ENCODE measurements at places on chromosomes 11 and 22. TPM values are rescaled to one million over a fixed set of nuclear protein-coding genes. Genes with fewer than 3 reads are reported as not detected.

DNA sequence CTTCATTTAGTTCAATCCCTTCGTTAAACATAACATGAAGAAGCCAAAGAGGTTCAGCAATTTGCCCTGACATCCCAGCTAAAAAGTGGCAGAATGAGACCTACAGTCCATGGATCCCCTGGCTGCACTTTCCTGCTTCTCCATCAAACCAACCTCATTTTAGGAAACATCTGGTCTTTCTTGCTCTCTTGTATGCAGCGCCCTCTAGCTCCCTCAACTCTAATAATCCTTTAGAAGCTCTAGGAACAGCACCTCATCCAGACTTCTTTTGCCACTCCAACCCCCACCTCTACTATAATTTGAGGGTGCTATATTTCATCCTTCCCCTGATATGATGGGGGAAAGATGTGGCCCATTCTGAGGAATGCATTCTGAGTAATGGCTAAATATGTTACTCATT, 7.4 kb downstream of the CNTF start:
- H3K27ac ChIP-seq, result no peak overlapping the region
- peaks cover 14% of the 10 kb centered on the region for H3K36me3 ChIP-seq
- no peak overlapping the region for H3K4me3 ChIP-seq
- no peak for DNase-seq
- H3K4me1 ChIP-seq, result peaks cover 10% of the 10 kb centered on the region

- H3K27me3 ChIP-seq, result no peaks in the 10 kb centered on the region
- peak overlapping the region; percentile 90 for H3K4me3 ChIP-seq
These were observed 1.3 kb downstream of the C11orf21 start for GRCh38 chr11:2300290-2300935.

- peak overlapping the region; percentile 92 for H3K27ac ChIP-seq
- H3K4me3 ChIP-seq, result peak overlapping the region; percentile 88
- peak; percentile 22 for DNase-seq
- H3K36me3 ChIP-seq, result no peaks in the 10 kb centered on the region
These were observed 1.6 kb downstream of the DIXDC1 start for GRCh38 chr11:111938687-111939160.

- H3K4me3 ChIP-seq, result no peak overlapping the region
- H3K4me1 ChIP-seq, result no peaks in the 10 kb centered on the region
- no peaks in the 10 kb centered on the region for H3K36me3 ChIP-seq
- no peak for DNase-seq
These were observed 145.5 kb upstream of the ANO3 start for GRCh38 chr11:26186389-26186788.

- H3K36me3 ChIP-seq, result no peaks in the 10 kb centered on the region
- no peak overlapping the region for H3K4me3 ChIP-seq
- H3K27me3 ChIP-seq, result peaks cover 8% of the 10 kb centered on the region
- no peak for DNase-seq
- H3K4me1 ChIP-seq, result no peaks in the 10 kb centered on the region
- no peak overlapping the region for H3K27ac ChIP-seq
These were observed 17.2 kb downstream of the SYNGR1 start for GRCh38 chr22:39367035-39367434.

DNA sequence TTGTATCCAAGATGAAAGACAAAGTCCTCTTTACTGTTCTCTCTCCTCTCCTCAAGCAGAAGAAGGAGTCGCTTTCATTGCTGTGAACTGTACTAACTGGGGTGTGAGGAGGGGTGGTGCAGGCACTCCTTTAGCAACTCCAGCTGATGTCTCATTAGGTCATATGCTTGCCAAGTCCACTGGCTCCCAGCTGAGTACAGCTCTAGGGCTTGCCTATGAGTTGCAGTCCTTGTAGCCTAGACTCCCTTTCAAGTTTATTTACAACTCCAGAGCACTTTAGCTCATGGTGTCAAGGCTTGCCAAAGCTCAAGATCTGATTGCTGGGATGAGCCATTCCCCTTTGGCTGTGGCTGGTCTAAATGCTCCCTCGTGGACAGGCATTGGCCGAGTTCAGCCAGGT, 55.1 kb upstream of the PDGFD start:
- H3K27me3 ChIP-seq, result no peaks in the 10 kb centered on the region
- H3K4me1 ChIP-seq, result no peaks in the 10 kb centered on the region
- H3K27ac ChIP-seq, result no peak overlapping the region
- no peaks in the 10 kb centered on the region for H3K36me3 ChIP-seq
- no peak overlapping the region for H3K4me3 ChIP-seq

DNA sequence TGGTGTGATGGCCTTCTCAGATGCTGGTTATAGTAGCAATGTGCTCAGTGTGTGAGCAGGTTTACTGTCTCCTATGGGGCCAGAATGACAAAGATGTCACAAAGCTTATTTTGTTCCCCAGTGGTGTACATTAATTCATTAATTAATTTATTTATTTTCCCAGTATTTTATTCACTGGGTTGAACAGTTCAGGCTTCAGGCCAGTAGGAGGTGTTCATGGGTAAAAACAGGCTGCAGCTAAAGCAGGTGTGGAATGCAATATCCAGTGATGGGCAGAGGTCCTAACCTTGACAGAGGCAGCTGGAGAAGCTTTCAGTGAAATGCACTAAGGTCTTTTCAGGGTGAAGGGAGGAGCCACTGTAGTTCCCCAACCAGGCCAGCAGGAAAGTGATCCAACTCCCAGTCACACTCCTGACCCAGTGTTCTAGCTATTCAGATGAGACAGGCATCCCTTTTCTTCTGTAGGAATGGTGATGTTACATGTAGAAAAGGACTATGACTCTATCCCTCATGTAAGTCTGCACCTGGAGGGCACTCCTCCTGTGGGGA, 7.8 kb upstream of the FANCF start:
- no peak overlapping the region for H3K27ac ChIP-seq
- H3K4me3 ChIP-seq, result no peak overlapping the region
- no peaks in the 10 kb centered on the region for H3K27me3 ChIP-seq

GRCh38 chr11:110571081-110571720, 141.0 kb downstream of the ARHGAP20 start:
- no peaks in the 10 kb centered on the region for H3K4me1 ChIP-seq
- no peak for DNase-seq
- no peaks in the 10 kb centered on the region for H3K36me3 ChIP-seq
- peaks cover 18% of the 10 kb centered on the region for H3K27me3 ChIP-seq

GRCh38 chr11:96340555-96340885, 2.5 kb downstream of the MAML2 start:
- peak overlapping the region; percentile 94 for H3K4me3 ChIP-seq
- peak overlapping the region; percentile 89 for H3K27ac ChIP-seq
- no peaks in the 10 kb centered on the region for H3K27me3 ChIP-seq
- H3K4me1 ChIP-seq, result peaks cover 72% of the 10 kb centered on the region
- H3K36me3 ChIP-seq, result peaks cover 14% of the 10 kb centered on the region

GRCh38 chr11:38672445-38672844, 2074.4 kb upstream of the RAG2 start:
- no peak for DNase-seq
- H3K36me3 ChIP-seq, result no peaks in the 10 kb centered on the region
- no peaks in the 10 kb centered on the region for H3K4me1 ChIP-seq

DNA sequence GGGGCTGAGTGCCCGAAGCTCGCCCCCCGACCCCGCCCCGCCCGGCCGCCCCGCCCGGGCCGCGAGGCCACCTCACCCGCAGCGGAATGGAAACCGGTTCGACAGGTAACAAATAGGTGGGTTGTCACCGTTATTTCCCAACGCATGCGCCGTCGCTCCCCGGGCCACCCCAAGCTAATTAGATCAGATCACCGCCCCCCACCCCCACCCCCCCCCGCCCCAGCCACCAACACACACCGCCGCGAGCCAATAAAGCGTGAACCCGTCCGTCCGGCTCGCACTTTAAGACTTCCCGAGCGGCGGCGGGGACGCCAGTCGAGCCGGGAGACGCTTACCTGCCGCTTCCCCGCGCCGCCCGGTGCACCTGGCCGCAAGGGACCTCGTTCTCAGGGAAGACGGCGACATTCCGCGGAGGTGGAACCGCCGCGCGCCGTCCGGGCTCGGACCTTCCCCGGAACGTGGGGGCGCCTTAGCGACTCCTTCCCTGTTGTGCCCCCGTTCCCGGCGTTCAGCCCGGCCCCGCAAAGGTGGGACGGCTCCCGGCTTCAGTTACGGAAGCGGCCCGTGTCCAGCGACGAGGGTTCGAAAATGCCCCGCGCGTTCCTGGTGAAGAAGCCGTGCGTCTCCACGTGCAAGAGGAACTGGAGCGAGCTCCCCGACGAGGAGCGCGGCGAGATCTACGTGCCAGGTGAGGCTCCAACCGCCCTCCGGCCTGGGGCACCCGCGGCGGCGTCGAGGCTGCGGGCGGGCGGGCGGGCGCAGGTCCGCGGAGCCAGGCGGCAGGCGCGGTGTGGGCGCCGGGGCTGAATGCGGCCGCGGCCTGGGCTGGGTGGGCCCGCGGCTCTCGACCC, at the start of gene OVOL1:
Gene OVOL1 (plus strand): TSS at position 278 of the 851 bp plus-strand sequence. CDS start 311 bp downstream, at position 589.
- H3K36me3 ChIP-seq, result no peaks in the 10 kb centered on the region
- H3K27me3 ChIP-seq, result peaks cover 53% of the 10 kb centered on the region
- H3K4me1 ChIP-seq, result peaks cover 32% of the 10 kb centered on the region
- no peak for DNase-seq
- H3K27ac ChIP-seq, result peak within 1 kb of the TSS; percentile 84

GRCh38 chr22:48258811-48259210, 1496.4 kb downstream of the TBC1D22A start:
- no peaks in the 10 kb centered on the region for H3K36me3 ChIP-seq
- no peak overlapping the region for H3K27ac ChIP-seq
- no peaks in the 10 kb centered on the region for H3K27me3 ChIP-seq
- no peak for DNase-seq
- H3K4me1 ChIP-seq, result no peaks in the 10 kb centered on the region

The PLEKHB1 gene
- 1.3 TPM for total RNA-seq

The DMC1 gene
- 11.2 TPM for total RNA-seq

The SLCO2B1 gene
- not detected for total RNA-seq

The CCDC116 gene
- 0.73 TPM for total RNA-seq

The TRIM22 gene
- total RNA-seq, result 125 TPM

The GCAT gene
- 28.5 TPM for total RNA-seq

The KCTD14 gene
- 0.16 TPM for total RNA-seq

The KCNE3 gene
- total RNA-seq, result not detected

The GTPBP1 gene
- 102 TPM for total RNA-seq

The TMEM191B gene
- total RNA-seq, result not detected

The DDT gene
- total RNA-seq, result 94.7 TPM

The MS4A6E gene
- not detected for total RNA-seq

The OSBP2 gene
- total RNA-seq, result 1.9 TPM

The BAIAP2L2 gene
- total RNA-seq, result 0.32 TPM

The MIEF1 gene
- total RNA-seq, result 59.4 TPM
